ENCODE measurements at places on chromosomes 4 and X.

DNA sequence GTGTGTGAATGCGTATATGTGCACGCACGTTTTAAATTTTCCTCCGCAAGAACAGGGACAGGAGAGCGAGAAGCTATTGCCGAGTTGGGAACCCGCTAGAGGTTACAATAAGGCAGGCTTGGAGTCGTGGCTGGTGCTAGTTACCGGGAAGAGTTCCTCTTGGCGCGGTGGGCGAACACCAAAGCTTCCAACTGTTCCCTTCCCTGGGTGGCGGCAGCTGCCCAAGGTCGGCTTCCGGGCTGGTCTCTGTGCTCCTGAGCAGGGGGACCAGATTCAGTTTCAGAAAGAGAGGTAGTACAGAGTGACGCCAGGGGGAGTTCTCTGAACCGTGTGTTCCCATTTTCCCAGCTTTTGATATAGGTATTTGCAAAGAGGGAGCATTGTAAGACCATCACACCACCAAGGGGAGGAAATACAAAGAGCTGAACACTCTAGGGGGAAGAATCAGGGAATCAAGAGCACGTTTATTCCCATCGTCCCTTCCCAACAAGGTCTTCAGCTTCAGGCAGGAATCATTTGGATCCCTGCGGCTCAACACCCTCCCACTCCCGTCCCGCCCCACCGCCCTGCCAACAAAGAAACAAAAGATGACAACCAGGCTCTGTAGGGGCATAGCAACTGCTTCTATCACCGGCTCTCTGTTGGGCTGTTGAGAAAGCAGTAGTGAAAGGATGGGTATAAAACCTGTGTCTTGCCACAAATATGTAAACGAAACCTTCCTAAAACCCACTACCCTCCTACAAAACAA is 113.6 kb upstream of the TEX13C start:
- no peak for DNase-seq

- no peak for DNase-seq
Measured at GRCh38 chrX:72652082-72652481, 62.0 kb downstream of the PHKA1 start.

DNA sequence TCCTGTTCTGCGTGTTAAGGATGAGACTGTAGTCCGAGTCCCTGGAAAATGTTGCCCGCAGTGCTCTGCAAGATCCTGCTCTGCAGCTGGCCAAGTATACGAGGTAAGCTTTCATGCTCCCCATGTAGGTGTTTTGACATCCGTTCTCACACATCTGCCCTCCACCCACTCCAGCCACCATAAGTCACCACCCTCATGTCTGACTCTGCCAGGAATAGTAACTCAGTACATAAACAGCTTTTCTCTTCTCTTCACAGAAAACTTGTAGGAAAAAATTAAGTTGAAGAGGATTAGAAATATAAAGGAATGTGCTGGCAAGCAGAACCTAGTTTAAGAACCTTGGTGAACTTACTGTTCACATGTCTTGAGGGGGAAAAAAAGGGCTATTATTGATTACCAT is 207.9 kb downstream of the FRAS1 start:
- no peak for DNase-seq

DNA sequence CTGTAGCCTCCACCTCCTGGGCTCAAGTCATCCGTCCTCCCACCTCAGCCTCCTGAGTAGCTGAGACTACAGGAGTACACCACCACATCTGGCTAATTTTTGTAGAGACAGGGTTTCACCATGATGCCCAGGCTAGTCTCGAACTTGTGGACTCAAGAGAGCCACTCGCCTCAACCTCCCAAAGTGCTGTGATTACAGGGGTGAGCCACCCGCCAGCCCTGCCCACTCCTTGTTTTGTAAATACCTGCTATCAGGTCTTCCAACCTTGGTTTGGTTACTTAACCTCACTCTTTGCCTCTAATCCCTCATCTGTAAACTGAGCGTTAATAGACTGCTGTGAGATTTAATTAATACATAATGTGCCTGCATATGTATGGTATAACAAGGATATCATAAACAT is 803 bp downstream of the CNGA1 start:
- DNase-seq = no peak

GRCh38 chr4:117676153-117676552 is 358.1 kb upstream of the NDST3 start:
- no peak for DNase-seq

DNA sequence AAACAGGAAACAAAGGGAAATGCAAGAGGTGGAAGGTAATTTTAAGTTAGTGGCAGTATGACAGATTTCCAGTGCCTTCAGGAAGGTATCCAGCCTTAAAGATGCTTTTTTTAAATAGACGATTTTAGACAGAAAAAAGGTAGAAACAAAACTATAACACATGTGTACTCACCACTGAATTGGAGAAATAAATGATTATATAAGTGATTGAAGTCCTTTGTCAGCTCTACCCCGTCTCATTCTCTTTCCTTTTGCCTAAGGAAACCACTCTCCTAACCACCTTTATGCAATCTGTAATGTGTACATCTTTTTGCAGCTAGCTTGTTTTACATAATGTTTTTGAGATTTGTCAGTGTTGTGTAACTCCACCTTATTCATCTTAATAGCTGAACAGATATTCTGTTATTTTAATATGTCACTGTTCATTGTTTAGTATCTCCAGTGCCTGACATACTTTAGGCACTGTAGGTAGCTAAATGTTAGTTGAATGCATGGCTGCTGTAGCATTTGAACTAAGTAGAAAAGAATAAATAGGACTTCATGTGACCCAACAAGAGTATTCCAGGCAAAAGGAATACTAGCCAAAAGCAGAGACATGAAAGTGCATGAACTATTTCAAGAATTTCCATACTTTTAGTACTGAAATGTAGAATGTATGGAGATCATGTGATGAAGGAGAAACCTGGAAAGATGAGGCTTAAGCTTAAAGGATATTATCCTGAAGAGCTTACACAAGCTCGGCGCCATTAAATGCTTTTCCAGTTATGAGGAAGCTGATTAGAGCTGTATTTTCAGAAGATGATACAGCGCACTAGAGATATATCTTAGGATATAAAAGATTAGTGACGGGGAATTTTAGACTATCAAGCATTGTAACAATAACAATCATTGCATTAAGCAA is 865 bp downstream of the FAM200B start:
- no peak for DNase-seq

GRCh38 chrX:138037548-138037947 is 471.6 kb downstream of the ZIC3 start:
- no peak for DNase-seq

- DNase-seq = no peak
Measured at GRCh38 chr4:122458625-122459024, 2.1 kb upstream of the IL2 start.
